ENCODE measurements at places on chromosomes 5 and 9.

GRCh38 chr5:61362796-61363368, 30.8 kb downstream of the ZSWIM6 start:
- DNase-seq: no peak

- DNase-seq: no peak
These were observed 182.8 kb downstream of the GADD45G start for GRCh38 chr9:89787595-89787994.

- no peak for DNase-seq
These were observed 29.9 kb downstream of the JADE2 start for GRCh38 chr5:134555223-134555889.

- no peak for DNase-seq
These were observed 49.0 kb downstream of the NPR3 start for GRCh38 chr5:32760091-32760509.

DNA sequence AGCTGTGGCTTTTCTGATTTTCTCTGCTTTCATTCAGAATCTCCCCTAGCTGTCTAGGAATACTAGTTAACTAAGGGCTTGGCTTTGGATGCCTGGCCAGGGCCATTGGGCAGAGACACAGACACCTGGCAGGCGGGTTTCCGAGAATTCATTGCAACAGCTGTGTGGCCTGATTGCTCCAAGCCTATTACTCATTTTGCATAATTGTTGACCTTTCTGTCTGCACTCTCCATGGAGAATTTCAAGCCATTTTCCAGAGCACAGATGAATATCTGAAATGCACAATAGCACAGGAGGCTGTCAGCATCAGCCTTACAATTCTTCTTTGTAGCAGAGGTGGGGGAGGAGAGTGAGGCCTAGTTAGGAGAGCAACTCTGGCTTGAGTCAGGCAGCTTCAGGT, 310.5 kb downstream of the DMAC1 start:
- peak; percentile 62 for DNase-seq

DNA sequence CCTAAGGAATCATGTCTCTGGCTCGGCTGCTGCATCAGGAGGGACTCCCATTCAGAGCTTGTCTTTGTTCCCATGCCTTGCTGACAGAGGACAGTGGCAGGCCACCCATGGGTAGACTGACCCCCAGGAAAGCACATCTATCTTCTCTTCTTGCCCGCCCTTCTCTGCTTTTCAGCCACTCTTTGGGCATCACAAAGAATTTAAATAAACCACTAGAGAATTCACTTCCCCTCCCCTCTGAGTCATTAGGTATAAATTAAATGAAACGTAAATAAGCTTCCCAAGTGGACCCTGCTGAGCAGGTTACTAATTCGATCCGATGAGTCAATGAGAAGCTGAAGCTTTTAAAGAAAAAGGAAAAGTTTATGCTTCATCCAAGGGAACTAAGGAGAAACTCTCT, 97.0 kb downstream of the DRD1 start:
- no peak for DNase-seq

Data from NCI-H1930 (cell line).